ENCODE measurements at places on chromosomes 4 and X. TPM values are rescaled to one million over a fixed set of nuclear protein-coding genes. Genes with fewer than 3 reads are reported as not detected.

DNA sequence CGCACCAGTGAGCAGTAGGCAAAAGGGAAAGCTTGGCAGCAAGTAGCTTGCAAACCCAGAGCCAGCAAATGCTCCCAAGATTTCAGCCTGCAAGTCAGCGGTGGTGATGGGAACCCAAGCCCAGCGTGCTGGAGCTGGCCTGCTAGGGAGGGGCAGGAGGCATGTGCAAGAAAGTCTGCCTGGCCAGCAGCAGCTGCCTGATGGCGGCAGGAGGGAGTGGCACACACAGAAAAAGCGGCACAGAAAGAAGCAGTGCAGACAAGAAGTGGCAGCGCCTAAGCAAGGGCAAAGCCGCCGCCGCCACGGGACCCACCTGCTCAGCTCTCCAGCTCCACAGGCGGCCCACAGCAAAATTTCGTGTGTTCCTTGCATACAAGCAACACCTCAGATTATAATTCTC lies 1206.5 kb upstream of the PABPC4L start:
- no peak for DNase-seq

DNA sequence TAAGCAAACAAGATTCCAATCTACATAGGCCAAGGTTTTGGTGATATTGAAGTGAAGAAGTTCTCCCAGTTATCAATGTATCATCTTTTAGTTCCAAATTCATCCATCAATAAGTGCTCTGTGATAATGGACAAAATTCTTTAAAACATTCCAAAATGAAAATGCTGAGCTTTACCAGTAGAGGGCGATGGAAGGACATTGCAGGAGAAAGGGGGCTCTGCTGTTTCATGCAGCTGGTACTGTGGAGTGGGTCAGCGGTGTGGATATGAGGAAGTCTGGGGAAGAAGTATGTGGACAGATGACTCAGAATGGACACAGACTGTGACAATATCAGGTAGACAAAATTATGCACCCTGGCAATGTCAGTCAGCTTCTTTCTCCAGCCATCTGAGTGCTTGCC lies 46.6 kb upstream of the HS6ST2 start:
- DNase-seq: no peak

GRCh38 chr4:48031802-48032525 lies 15.4 kb downstream of the NIPAL1 start:
- DNase-seq: no peak

GRCh38 chr4:25560605-25561004 lies 95.0 kb upstream of the SLC34A2 start:
- DNase-seq: no peak

- no peak for DNase-seq
Observed at GRCh38 chrX:31811106-31811505, 739.3 kb upstream of the FTHL17 start.

GRCh38 chr4:6763330-6763851 lies 19.1 kb upstream of the KIAA0232 start:
- peak; percentile 46 for DNase-seq

DNA sequence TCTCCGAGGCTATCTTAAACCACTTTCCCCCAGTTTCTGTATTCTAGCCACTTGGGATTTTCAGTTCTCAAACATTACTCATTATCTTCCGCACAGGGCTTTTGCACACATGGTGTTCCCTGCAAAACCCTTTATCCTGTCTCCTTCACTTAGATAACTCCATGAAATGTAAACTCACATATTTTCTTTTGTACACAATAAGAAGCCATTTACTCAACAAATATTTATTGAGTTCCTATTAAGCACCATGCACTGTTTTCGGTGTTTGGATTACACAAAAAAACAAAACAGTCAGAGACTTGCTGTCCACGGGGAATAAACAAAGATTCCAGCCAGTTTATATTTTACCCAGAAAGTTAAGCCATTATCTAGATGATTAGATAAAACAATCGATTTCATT lies 42.5 kb upstream of the UNC5C start:
- DNase-seq: no peak

DNA sequence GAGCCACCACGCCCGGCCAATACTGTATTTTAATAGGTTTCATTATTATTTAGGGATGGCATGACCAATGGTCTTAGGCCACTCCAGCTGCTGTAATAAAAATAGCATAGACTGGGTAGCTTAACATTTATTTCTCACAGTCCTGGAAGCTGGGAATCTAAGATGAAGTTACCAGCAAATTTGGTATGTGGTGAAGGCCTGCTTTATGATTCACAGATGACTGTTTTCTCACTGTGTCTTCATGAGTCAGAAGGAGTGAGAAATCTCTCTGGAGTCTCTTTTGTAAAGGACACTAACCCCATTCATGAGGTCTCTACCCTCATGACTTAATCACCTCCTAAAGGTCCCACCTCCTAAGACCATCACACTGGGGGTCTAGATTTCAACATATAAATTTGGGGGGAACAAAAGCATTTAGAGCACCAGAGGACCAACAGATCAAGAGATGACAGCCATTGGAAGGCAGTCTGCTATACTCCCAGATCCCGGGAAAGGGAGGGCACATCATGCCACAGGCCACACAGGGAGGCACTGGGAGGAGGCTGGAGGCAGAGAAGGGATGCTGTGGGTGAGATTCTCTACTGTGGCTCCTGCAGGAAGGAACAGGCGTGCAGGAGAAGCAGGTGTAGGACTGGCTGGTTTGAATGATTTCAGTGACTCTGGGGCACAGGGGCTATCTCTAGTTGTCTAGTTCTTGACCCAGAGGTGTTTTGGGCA lies 335.8 kb upstream of the SFRP2 start:
- DNase-seq: no peak

DNA sequence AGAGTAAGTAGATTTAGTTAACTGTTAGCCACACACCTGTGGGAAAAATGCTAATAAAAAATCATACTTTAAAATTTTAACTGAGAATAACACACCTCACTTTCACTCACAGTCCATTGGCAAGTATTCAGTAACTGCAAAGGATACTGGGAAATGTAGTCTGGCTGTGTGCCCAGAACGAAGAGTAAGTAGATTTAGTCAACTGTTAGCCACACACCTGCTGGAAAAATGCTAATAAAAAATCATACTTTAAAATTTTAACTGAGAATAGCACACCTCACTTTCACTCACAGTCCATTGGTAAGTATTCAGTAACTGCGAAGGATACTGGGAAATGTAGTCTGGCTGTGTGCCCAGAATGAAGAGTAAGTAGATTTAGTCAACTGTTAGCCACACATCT lies 178.4 kb upstream of the NWD2 start:
- peak; percentile 15 for DNase-seq

DNA sequence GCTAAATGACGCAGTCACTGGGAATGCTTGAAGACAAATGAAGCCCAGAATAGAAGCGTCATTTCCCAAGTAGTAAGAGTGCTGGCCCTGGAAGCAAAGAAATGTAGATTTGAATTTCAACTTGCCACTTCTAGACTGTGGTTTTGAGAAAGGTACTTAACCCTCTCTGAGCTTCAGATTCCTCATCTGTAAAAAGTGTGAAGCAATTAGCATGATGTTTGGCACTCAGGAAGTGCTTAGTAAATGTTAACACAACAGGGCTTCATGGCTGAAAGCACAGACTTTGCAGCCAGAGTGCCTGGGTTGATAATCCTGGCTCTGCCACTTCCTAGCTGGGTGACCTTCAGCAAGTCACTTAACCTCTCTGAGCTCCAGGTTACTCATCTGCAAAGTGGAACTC lies 147.4 kb upstream of the RPS6KA3 start:
- DNase-seq: no peak

DNA sequence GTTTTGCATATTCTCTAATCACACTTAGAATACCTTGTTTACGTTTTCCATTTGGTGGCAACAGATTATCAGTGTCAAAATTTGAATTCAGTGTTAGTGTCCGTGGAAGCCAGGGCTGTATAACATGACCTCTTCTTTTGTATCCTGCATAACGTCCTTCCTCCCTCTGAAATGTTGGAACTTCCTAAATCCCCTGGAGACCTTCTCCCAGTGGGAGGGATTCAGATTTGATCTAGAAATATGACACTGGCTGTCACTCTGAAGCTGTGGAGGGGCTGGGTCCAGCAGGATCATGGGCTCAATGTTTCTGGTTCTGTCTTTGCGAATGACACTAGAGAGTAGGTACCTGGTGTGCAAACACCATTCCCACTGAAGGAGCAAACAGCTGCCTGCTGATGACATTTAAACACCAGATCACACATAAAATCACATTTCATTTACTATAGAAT lies 850 bp upstream of the CXCL3 start:
- DNase-seq: no peak

GRCh38 chr4:98314791-98315565 lies 53.8 kb downstream of the RAP1GDS1 start:
- DNase-seq: no peak

GRCh38 chr4:27787195-27787594 lies 926.6 kb downstream of the STIM2 start:
- no peak for DNase-seq

GRCh38 chr4:142818031-142818430 lies 28.1 kb downstream of the INPP4B start:
- no peak for DNase-seq

- no peak for DNase-seq
Observed at GRCh38 chrX:10325611-10326010, 168.8 kb downstream of the CLCN4 start.

DNA sequence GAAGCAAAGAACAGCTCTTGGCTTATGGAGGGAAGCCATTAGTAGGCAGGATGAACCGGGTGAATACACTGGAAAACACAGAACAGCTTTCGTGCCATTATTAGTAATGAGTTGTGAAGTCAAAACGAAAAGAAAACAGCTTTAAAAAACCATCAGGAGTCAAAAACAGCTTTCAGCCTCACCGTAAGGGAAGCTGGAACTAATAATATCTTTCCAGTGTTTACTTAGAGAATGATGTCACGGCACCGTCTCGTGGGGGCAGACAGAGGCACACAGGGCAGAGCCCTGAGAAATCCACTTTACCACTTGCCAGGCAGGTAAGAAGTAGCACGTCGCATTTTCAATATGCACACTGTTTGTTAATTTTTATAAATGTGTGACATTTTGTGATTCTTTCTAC lies 37.9 kb upstream of the HMX1 start:
- DNase-seq: no peak

GRCh38 chr4:16687845-16688244 lies 210.6 kb downstream of the LDB2 start:
- DNase-seq: no peak

- no peak for DNase-seq
Observed at GRCh38 chr4:76654791-76655190, 219.8 kb downstream of the SHROOM3 start.

DNA sequence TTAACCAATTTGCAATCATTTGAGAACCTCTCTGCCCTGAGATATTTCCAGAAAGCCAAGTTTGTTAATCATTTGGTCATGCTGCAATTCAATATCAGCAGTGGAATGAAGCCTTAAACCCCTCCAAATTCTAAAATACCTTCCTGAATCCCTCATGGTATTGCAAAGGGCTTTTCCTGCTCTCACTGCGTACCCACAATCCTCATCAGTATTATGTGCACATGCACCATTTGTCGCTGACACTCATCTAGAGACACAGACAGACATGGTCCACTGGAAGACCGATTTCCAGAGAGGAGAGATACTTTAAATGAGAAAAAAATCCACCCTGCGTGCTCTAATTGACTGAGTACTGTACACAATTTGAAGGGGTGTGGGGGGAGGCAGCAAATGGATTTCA lies 104.4 kb downstream of the GPC3 start:
- DNase-seq: no peak

DNA sequence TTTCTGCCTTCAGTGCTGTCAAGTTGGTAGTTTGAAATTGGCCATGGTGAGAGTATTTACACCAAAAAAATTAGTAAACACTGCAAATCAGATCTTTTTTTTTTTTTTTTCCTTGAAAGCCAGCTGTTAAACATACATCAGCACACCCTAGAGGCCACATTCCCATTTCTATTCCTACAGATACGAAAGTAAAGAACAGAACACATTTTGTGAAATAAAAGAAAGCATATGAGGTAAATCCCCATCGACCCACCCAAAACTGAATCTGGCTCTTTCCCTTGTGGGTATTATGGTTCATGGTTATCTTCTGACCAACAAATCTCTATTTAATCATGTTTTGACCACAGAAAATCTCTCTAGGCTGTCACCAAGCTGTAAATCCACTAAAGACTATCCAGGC lies 41.8 kb upstream of the AP1AR start:
- no peak for DNase-seq

DNA sequence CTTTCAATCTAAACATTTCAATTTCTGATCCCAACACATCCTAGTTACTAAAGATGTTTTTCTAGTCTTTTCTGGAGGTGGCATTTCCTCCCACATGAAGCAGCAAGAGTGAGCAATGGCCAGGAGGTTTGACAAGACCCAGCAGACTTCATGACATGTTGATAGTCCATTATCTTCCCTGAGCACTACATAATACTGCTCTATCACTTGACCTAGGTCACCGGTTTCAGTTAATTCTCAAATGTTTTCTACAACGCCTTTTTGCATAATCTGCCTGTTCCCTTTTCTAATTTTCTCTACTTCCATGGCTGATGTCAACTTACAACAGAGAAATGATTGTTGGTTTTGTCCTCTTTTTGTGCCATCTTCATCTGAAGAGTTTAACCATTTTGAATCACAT lies 62.0 kb upstream of the GPRIN3 start:
- DNase-seq: no peak

GRCh38 chr4:39614487-39615162 lies 24.0 kb downstream of the SMIM14 start:
- DNase-seq: no peak

DNA sequence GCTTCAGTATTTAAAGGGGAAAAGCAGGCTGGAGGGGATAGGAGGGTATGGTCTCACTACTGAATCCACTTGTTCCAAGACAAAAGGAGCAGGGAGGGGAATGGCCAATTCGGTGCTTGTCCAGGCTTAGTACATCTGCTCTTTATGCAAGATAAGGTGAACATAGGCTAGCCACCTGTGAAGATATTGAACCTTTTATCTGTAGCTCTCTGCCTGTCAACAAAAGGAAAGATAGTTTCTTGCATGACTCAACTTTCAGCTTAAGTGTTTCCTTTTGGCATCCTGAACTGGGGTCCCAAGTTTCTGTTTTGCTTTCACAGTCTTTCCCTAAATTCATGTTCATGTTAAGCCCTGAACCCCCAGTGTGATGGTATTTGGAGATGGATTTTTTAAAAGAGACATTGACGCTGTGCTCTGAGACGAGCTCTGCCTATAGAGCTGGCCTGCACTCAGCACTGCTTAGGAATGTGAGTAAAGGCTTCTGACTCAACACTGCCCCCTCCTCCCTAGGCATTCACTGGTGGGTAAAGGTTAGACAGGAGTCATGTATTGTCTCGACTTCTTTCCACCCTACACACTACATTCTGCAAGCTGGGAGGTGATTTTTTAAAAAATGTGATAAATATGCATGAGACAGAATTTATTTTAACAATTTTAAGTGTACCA lies 28.2 kb downstream of the FAM149A start:
- no peak for DNase-seq

DNA sequence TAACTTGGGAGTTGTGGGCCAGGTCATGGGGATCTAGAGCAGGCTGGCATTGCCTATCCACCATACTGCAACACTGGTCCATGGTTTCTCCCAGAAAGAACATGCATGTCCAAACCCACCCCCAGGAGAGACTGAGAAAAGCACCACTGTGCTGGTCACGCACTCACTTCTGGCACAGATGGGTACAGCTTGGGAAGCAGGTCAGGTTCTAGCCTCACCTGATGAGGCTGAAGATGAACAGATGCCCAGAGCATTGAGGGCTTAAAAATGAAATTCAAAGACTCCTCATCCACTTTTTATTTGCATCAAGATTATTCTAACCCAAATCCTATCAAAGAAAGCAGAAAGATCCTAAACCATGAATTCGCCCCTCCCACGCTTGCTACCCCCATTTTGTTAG lies 125.9 kb upstream of the RAI2 start:
- no peak for DNase-seq

The ATP11C gene
- total RNA-seq: 13.3 TPM

The GLOD5 gene
- total RNA-seq: 11.4 TPM

The L1CAM gene
- total RNA-seq: 3.7 TPM

The PDE6B gene
- total RNA-seq: 1.3 TPM

The DUSP9 gene
- not detected for total RNA-seq

The DCAF12L1 gene
- total RNA-seq: not detected

All from left colon (tissue), 2 donors.